Activated T-cell treated with anti-CD3 and anti-CD28 coated beads, Interleukin-2, amount 50 U/mL, for 72 hours (primary cell): ENCODE measurements at places on chromosomes 11 and 22.

DNA sequence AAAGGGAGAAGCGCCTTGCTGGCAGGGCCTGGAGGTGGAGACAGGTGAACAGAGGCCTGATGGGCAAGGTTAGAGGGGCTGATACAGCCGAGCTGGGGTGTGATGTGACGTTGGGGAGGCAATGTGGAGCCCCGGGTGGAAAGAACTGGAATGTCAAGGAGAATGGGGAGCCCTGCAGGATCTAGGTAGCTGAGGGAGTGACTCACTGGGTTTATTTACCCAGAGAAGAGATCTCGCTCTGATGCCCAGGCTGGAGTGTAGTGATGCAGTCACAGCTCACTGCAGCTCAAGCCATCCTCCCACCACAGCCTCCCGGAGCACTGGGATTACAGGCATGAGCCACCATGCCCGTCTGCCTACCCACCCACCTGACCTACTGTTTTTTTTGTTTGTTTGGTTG is 1.9 kb upstream of the CYB5R3 start:
- H3K4me1 ChIP-seq: peaks cover 18% of the 10 kb centered on the region
- peaks cover 1% of the 10 kb centered on the region for H3K36me3 ChIP-seq
- DNase-seq: no peak
- H3K27ac ChIP-seq: no peak overlapping the region
- no peaks in the 10 kb centered on the region for H3K27me3 ChIP-seq

DNA sequence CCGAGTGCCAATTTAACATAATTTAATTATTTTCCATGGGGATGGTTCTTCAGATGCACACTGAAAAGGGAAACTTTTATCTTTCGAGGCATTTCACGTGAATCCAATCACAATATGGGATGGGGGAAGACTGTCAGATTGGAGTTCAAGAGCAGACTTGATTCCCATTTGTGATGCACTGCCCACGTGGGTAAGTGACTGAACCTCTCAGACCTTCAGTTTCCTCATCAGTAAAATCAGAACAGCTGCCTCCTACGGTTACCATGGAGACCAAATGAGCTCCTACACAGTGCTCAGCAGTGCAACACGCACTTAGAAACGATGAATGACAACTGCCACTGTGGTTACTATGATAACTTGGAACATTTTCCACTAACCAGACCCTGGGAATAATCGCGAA is 21.7 kb downstream of the KIAA0930 start:
- no peaks in the 10 kb centered on the region for H3K27me3 ChIP-seq
- no peaks in the 10 kb centered on the region for H3K36me3 ChIP-seq
- peak; percentile 50 for DNase-seq
- peak overlapping the region; percentile 68 for H3K27ac ChIP-seq
- no peak overlapping the region for H3K4me3 ChIP-seq

GRCh38 chr11:118917481-118918127 is 8.1 kb downstream of the BCL9L start:
- no peaks in the 10 kb centered on the region for H3K27me3 ChIP-seq
- peak overlapping the region; percentile 91 for H3K4me3 ChIP-seq
- H3K36me3 ChIP-seq: no peaks in the 10 kb centered on the region
- H3K4me1 ChIP-seq: peaks cover 91% of the 10 kb centered on the region

GRCh38 chr11:111749646-111750045 is 16.5 kb downstream of the PPP2R1B start:
- no peak overlapping the region for H3K4me3 ChIP-seq
- DNase-seq: no peak
- H3K27ac ChIP-seq: peak overlapping the region; percentile 54
- no peaks in the 10 kb centered on the region for H3K4me1 ChIP-seq
- H3K36me3 ChIP-seq: peaks cover 43% of the 10 kb centered on the region
- no peaks in the 10 kb centered on the region for H3K27me3 ChIP-seq

DNA sequence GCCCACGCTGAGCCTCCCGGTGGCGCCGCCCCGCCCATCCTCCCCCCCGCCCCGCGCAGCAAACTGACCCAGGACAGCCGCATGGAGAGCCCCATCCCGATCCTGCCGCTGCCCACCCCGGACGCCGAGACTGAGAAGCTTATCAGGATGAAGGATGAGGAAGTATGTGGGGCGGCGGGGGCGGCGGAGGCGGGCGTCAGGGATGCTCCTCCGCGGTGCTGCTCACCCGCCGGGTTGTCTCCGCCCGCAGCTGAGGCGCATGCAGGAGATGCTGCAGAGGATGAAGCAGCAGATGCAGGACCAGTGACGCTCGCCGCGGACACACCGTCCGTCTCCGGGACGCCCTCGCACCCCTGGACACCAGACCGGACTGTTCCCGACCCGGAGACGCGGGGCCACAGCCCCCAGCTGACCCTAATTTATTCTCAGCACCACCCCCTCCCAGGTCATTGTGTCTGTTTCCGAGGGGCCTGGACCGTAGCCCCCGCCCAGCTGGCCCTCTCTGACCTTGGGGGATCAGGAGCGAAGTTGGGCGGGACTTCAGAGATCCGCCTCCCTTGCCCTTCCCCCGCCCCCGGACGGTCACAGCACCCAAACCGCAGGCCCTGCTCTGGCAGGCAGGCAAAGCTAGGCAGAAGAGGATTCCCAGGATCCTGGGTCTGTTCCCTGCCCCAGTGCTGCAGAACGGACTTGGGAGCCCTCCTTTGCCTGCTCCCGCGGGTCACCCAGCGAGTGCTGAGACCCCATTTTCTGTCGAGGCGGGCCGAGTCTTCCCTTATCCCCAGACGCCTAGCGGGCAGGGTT is 959 bp upstream of the GP1BB start:
- H3K4me1 ChIP-seq: peaks cover 13% of the 10 kb centered on the region
- no peak overlapping the region for H3K27ac ChIP-seq
- no peak overlapping the region for H3K4me3 ChIP-seq
- no peaks in the 10 kb centered on the region for H3K36me3 ChIP-seq
- H3K27me3 ChIP-seq: peaks cover 44% of the 10 kb centered on the region

DNA sequence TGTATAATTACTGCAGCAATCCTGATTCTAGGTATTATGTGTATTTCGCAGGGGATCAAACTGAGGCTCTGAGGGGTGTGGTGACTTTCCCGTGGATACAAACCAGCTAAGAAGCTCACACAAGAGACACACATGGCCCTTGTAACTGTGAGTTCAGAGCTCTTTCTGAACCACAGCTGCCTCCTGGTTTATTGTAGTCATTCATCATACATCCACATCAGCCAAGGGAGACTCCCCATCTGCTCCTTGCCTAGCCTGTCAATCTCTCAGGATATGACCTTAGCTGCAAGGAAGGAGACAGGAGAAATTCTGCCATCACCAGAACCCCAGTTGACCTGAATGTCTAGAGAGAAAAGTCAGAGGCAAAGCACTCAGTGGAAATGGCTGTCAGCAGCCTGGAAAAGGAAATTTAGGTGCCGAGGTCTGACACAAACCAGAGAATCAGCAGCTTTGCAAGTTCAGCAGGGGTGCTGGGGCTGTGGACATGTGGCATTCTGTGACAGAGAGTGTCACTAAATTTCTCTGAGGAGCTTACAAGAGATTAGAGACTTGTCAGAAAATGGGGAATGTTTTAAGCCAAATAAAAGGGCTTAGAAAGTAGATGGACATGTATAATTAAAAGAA is 209.5 kb downstream of the AASDHPPT start:
- H3K27ac ChIP-seq: no peak overlapping the region
- DNase-seq: no peak
- H3K4me1 ChIP-seq: no peaks in the 10 kb centered on the region
- no peaks in the 10 kb centered on the region for H3K27me3 ChIP-seq

DNA sequence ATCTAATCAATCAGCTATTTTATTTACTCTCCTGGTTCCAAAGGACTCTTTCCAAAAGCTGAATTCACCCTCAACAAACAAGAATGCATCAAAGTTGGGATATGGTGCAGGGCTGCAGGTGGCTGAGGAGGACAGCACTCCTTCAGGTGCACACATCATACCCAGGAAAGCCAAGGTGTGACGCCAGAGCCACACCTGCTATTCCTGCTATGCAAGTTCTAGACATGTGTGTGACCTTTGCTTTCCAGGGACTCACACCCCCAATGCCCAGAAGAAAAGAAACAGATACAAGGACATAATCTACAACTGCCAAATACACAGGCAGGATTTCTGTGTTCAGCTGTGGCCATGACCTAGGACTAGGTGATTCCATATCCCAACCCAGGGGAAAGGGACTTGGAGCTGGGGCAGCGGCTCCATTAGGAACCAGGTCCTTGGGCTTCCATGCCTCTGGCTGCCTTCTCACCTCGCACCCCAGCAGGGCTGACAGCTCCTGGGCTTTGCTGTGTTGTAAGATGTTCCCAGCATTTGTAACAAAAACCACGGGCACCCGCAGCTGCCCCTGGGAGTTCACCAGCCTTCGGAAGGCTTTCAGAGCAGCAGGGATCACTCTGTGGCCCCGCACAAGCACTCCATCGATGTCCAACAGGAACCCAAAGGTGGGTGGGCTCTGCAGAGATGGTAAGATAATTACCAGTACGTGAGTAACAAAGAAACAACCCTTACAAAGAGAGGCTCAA is 9.8 kb downstream of the HDHD5 start:
- H3K27me3 ChIP-seq: no peaks in the 10 kb centered on the region
- no peak overlapping the region for H3K27ac ChIP-seq
- DNase-seq: no peak
- peaks cover 5% of the 10 kb centered on the region for H3K36me3 ChIP-seq

GRCh38 chr11:118139578-118139977 is 13.0 kb downstream of the SCN4B start:
- H3K27ac ChIP-seq: no peak overlapping the region
- no peaks in the 10 kb centered on the region for H3K36me3 ChIP-seq
- DNase-seq: no peak

DNA sequence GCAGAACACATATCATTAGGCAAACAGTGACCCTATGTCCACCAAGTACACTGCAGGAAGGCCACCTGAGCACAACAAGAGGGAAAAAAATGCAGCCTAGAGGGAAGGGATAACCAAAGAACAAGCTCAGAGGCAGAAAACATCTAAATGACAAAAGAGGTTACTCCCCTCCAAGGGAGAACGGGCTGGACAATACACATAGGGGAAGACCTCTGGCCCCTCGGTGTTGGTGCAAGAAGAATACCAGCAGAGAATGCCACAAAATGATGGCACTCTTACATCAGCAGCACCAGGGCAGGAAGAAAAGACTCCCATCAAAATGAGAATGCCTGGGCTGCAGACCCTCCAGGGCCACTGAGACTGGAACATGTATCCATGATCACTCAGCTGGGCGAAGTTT is 66.6 kb upstream of the OPCML start:
- no peak overlapping the region for H3K27ac ChIP-seq
- H3K36me3 ChIP-seq: no peaks in the 10 kb centered on the region
- no peak overlapping the region for H3K4me3 ChIP-seq
- no peaks in the 10 kb centered on the region for H3K4me1 ChIP-seq

GRCh38 chr11:134592391-134592990 is 180.4 kb upstream of the B3GAT1 start:
- H3K4me3 ChIP-seq: no peak overlapping the region
- H3K27ac ChIP-seq: no peak overlapping the region
- DNase-seq: peak; percentile 67
- no peaks in the 10 kb centered on the region for H3K4me1 ChIP-seq

DNA sequence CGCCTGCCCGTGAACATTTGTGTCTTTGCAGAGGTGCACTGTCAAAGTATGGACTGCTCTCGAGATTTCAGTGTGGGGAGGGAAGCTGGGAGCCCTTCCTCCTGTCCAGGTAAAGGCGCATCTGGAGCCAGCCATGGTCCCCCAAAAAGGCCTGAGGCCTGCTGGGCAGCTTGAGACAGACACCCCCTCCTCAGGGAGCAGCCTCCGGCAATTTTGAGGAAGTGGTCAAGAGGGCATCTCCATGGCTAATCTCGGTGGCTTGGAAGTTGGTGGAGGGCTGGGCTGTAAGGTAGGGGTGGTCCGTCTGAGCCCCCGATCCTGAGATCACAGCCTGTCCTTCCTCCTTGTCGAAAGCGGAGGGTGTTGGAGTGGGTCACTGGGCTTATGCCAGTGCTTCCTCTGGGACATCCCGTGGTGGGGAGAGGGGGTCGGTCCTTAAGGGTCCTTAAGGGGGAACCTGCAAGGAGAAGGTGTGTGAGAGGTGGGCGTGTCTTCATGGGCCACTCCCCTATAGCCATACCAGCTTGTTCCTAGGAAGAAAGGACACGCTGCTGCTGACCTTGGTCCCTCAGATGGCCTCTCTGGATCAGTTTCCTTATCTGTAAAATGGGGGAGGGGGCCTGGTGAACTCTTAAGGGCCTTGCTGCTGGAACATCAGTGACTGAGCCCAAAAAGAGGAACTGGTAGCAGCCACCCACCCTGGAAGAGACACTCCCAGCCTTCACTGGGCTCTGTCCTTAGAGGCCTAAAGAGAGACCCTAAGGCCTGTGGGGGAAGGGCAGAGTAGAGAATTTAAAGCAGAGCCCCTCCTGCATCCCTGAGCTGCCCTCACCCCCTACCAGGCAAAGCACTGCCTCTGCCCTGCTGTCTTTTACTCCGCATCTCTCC is 2.6 kb downstream of the KCNC1 start:
- no peak overlapping the region for H3K27ac ChIP-seq
- H3K27me3 ChIP-seq: peaks cover 41% of the 10 kb centered on the region
- no peak for DNase-seq
- H3K4me3 ChIP-seq: no peak overlapping the region
- peaks cover 2% of the 10 kb centered on the region for H3K36me3 ChIP-seq

GRCh38 chr11:65428578-65429067 is 6.0 kb downstream of the NEAT1 start:
- H3K27ac ChIP-seq: peak overlapping the region; percentile 100
- peak overlapping the region; percentile 88 for H3K4me3 ChIP-seq
- peaks cover 72% of the 10 kb centered on the region for H3K36me3 ChIP-seq
- H3K4me1 ChIP-seq: peaks cover 87% of the 10 kb centered on the region
- DNase-seq: peak; percentile 41

- peaks cover 6% of the 10 kb centered on the region for H3K36me3 ChIP-seq
- no peak for DNase-seq
- H3K27ac ChIP-seq: no peak overlapping the region
- H3K4me1 ChIP-seq: no peaks in the 10 kb centered on the region
- H3K27me3 ChIP-seq: no peaks in the 10 kb centered on the region
Measured at GRCh38 chr11:81895258-81895657, 838.4 kb downstream of the FAM181B start.

DNA sequence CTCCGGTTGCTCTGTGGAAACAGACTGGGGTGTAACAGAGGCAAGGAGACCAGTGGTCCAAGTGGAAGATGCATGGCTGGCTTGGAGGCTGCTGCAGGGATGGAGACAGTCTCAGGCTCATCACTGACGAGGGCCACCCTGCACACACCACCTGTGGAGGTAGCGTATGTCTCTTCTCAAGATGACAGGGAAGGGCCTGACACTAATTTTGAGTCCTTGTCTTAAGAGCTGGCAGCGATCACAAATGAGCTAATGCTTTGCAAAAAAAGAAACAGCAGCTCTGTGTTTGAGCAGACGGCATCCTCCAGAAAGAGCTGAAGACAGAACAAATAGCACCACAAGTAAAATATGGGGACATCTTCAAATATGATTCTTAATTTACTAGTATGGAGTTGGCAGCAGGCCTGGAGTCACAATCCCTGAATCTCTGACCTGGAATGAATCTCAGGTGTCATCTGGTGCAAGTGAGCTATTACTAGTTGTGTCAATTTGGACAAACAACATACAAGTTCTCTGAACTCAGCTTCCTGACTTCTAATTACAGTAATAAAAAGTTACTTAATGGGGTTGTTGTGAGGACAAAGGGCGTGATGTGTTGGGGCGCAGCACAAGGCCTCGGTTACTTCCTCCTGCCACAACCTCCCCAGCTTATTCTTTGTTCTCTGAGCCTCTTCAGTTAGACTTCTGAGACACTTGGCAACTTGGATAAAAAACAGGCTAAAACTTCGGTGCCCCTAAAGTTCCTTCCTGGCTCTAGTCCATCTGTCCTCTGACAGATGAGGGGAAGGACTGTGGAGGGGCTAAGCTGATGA is 95.2 kb upstream of the BID start:
- H3K36me3 ChIP-seq: peaks cover 2% of the 10 kb centered on the region
- no peak overlapping the region for H3K4me3 ChIP-seq
- H3K4me1 ChIP-seq: no peaks in the 10 kb centered on the region
- no peaks in the 10 kb centered on the region for H3K27me3 ChIP-seq
- DNase-seq: no peak

GRCh38 chr22:48921411-48921903 is 906.2 kb downstream of the BRD1 start:
- H3K27ac ChIP-seq: no peak overlapping the region
- DNase-seq: no peak
- no peaks in the 10 kb centered on the region for H3K36me3 ChIP-seq
- peaks cover 52% of the 10 kb centered on the region for H3K27me3 ChIP-seq
